Activated naive CD8-positive, alpha-beta T cell treated with anti-CD3 and anti-CD28 coated beads for 36 hours (primary cell): ENCODE measurements at places on chromosomes 11 and 22.
A peak's percentile ranks its signal among the peaks of the same experiment; 100 is the strongest.

- H3K4me1 ChIP-seq = peaks cover 9% of the 10 kb centered on the region
- no peak overlapping the region for H3K27ac ChIP-seq
- no peak overlapping the region for H3K4me3 ChIP-seq
- no peak for DNase-seq
- H3K36me3 ChIP-seq = no peaks in the 10 kb centered on the region
Observed at GRCh38 chr11:47899801-47900200, 51.7 kb upstream of the NUP160 start.

DNA sequence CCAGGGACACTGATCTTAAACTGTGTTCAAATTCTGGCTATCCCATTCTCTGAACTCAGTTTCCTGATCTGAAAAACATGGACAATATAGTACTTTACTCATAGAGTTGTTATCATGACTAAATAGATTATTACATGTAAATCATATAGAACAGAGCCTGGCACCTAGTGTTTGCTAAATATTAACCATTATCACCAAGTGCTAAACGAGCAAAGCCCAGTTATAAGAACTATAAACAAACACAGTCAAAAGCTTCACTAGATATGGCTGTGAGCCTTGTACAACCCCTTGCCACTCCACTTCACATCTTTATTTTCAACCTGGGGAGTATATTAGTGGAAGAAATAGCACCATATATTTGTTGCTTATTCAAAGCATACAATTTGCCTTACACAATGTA lies 338.9 kb upstream of the CADM1 start:
- no peaks in the 10 kb centered on the region for H3K36me3 ChIP-seq
- no peaks in the 10 kb centered on the region for H3K4me1 ChIP-seq
- H3K27ac ChIP-seq = no peak overlapping the region
- H3K4me3 ChIP-seq = no peak overlapping the region
- no peak for DNase-seq

DNA sequence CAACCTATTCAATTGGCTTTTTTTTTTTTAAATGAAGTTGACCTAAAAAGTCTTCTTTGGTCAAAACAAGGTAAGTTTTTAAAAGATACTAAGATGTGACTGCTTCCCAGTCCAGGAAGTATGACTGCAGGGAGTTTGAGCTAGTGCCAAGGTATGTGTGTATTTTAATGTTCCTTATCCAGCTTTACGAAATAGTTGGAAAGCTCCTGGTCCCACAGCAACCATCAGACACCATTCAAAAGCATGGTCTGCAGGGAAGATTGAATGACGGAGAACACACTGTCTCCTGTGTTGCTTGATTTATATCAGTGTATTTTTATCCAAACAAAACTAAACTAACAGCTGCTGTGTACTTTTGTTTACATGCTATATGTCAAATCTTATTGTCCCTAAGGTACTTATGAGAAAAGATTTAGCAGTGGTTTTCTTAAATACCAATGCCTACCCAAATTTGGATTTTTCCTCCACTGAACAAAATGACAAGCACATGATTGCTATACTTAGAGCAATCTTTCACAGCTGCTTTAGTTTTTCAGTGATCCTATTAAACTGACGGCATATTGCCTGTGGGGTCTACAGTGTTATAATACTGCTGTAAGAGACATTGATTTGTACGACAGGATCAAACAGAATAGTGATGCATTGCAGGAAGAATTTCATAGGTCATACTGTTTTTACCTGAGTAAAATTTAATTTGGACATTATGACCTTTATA lies 122.9 kb downstream of the DCDC1 start:
- no peaks in the 10 kb centered on the region for H3K4me1 ChIP-seq
- H3K36me3 ChIP-seq = no peaks in the 10 kb centered on the region
- peaks cover 7% of the 10 kb centered on the region for H3K27me3 ChIP-seq
- no peak overlapping the region for H3K27ac ChIP-seq

- no peaks in the 10 kb centered on the region for H3K36me3 ChIP-seq
- peaks cover 9% of the 10 kb centered on the region for H3K27me3 ChIP-seq
- H3K27ac ChIP-seq = no peak overlapping the region
Observed at GRCh38 chr11:60720460-60720859, 4.1 kb upstream of the MS4A18 start.

- H3K27ac ChIP-seq = peak overlapping the region; percentile 84
- H3K4me3 ChIP-seq = peak overlapping the region; percentile 91
- no peak for DNase-seq
Observed at GRCh38 chr22:50584106-50585096, 1.8 kb upstream of the CHKB start.
